ENCODE measurements at places on chromosomes 2 and 18.

- no peak for DNase-seq
These were observed 88.1 kb upstream of the KLF7 start for GRCh38 chr2:207253666-207254345.

DNA sequence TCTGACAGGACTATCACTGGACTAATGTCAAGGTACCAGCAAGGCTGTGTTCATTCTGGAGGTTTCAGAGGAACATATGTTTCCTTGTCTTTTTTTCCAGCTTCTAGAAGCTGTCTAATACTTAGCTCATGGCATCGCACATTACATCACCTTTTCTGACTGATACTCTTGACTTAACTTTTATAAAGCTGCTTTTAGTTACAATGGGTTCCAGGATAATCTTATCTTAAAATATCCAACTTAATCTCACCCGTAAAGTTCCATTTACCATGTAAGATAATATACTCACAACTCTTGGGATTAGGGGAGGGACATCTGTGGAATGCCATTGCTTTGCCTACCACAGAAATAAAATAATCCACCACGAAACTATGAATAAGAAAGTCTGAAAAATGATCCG is 394.2 kb downstream of the CDH19 start:
- DNase-seq, result no peak

- DNase-seq, result peak; percentile 55
These were observed at the start of gene NFATC1 for GRCh38 chr18:79395761-79396404. Gene NFATC1 (plus strand): TSS chr18:79395930. CDS start chr18:79396225, 295 bp downstream.

DNA sequence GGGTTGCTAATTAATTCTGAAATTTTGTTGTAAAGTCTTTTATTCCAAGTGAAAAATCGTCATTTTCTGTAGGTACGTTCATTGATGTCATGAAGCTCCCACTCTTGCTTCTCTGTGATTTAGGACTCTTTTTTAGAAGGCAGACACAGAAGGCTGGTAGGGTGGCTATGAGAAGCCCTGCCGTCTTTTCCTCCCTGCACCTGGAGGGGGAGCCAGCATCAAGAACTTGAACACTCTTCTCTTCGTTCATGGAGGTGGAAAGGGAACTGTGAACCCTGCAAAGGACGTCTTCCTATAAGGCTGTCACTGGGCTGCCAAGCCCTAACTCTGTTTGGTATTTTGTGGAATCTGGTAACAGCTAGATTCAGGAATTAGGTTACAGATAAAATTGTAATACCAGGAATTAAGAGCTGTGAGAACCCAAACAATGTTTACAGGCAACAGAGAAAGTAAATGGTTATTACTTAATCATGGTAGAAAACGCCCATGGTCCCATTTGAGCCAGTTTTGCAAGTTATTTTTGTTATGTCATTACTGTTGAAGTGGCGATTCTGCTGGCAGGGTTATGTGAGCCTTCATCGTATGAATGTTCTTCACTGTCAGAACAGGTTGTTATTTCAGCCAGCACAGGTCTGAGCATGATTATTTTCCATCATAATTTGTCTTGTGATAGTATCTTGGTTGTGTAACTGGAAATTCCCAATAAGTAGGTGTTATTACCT is 112.2 kb downstream of the OSBPL6 start:
- DNase-seq, result no peak

DNA sequence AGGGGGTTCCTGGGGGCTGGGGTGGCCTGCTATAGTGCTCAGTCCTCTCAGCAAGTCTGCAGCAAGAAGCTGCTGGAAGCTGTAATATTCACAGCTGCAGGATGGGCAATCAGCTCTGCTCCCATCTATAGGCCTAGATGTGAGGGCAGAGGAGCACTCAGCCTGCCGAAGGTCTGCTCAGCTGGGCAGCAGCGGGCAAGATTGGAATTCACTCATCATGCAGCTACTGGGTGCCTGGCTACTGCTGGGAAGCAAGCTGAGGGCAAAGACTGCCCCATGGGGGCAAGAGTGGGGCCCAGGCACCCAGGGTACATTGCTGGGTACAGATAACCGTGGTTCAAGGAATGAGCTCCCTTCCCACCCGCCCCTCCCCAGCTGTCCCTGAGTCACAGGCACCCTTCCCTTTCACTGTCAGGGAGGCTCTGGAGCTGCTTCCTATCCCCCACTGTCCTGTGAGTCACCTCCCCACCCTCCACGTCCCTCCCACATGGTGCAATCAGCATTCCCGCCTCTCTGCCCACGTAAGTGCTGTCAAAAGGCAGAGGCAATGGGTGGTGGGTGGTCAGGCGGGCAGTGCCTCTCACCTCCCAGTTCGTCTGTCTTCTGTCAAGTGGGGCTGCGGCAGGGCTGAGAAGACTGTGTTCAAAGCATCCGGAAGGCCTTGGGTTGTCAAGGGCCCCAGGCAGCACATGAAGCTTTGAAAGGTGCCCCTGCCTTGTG is 169.2 kb downstream of the TRIM43 start:
- no peak for DNase-seq

- no peak for DNase-seq
These were observed 104.0 kb downstream of the COBLL1 start for GRCh38 chr2:164737612-164738081.
